ENCODE measurements at places on chromosomes 12 and 14. TPM values are rescaled to one million over a fixed set of nuclear protein-coding genes. Genes with fewer than 3 reads are reported as not detected.

TAS2R31 gene
- total RNA-seq, result 30.5 TPM

MFAP5 gene
- total RNA-seq, result 96.9 TPM

NID2 gene
- 111 TPM for total RNA-seq

PRR13 gene
- 13.7 TPM for total RNA-seq

KRT74 gene
- total RNA-seq, result not detected

TBC1D30 gene
- 17.1 TPM for total RNA-seq

ARHGEF25 gene
- total RNA-seq, result 53.5 TPM

KLRF1 gene
- 1.1 TPM for total RNA-seq

NKX2-1 gene
- total RNA-seq, result not detected

PRPH gene
- total RNA-seq, result 18.9 TPM

SYT1 gene
- 138 TPM for total RNA-seq

HOXC10 gene
- total RNA-seq, result not detected

TGFB3 gene
- 51.6 TPM for total RNA-seq

MYH6 gene
- 0.49 TPM for total RNA-seq

DNAL1 gene
- 32.0 TPM for total RNA-seq

MYBPC1 gene
- 226 TPM for total RNA-seq

KCNA5 gene
- 24.7 TPM for total RNA-seq

CPNE6 gene
- total RNA-seq, result 5.9 TPM

FOXM1 gene
- 3.8 TPM for total RNA-seq

CCDC196 gene
- total RNA-seq, result not detected

LRFN5 gene
- 28.9 TPM for total RNA-seq

GPR137C gene
- 42.0 TPM for total RNA-seq

PZP gene
- not detected for total RNA-seq

TSPAN19 gene
- total RNA-seq, result 0.22 TPM

CARMIL3 gene
- total RNA-seq, result 7.8 TPM

LGR5 gene
- 7.6 TPM for total RNA-seq

ALX1 gene
- total RNA-seq, result 13.0 TPM

NDUFB1 gene
- 128 TPM for total RNA-seq

OR4K2 gene
- not detected for total RNA-seq

NPFF gene
- total RNA-seq, result not detected

SYCP3 gene
- not detected for total RNA-seq

DCN gene
- 932 TPM for total RNA-seq

DBX2 gene
- 0.22 TPM for total RNA-seq

INHBC gene
- total RNA-seq, result not detected

IL26 gene
- total RNA-seq, result not detected

GRIP1 gene
- 50.9 TPM for total RNA-seq

CEBPE gene
- not detected for total RNA-seq

DGLUCY gene
- total RNA-seq, result 56.0 TPM

C3AR1 gene
- 2.0 TPM for total RNA-seq

ETV6 gene
- 11.1 TPM for total RNA-seq

EMP1 gene
- total RNA-seq, result 189 TPM

SMIM41 gene
- not detected for total RNA-seq

TTC8 gene
- 62.3 TPM for total RNA-seq

PLA2G1B gene
- not detected for total RNA-seq

BEST3 gene
- total RNA-seq, result 10.6 TPM

CPM gene
- 12.9 TPM for total RNA-seq

NFKBIA gene
- total RNA-seq, result 149 TPM

KCNMB4 gene
- total RNA-seq, result 12.3 TPM

STAB2 gene
- 1.3 TPM for total RNA-seq

PPP1R12A gene
- 205 TPM for total RNA-seq

ACOT6 gene
- total RNA-seq, result not detected

FAM181A gene
- not detected for total RNA-seq

RHOJ gene
- total RNA-seq, result 13.7 TPM

C12orf43 gene
- total RNA-seq, result 11.4 TPM

SIX1 gene
- 11.8 TPM for total RNA-seq

NOPCHAP1 gene
- total RNA-seq, result 12.9 TPM

KRT82 gene
- total RNA-seq, result not detected

MGST1 gene
- 8.7 TPM for total RNA-seq

Data from camera-type eye (tissue), 1 donor.